ENCODE measurements at places on chromosomes 1 and 21.

- DNase-seq: no peak
Observed at GRCh38 chr1:44485229-44485933, 80.3 kb downstream of the RNF220 start.

DNA sequence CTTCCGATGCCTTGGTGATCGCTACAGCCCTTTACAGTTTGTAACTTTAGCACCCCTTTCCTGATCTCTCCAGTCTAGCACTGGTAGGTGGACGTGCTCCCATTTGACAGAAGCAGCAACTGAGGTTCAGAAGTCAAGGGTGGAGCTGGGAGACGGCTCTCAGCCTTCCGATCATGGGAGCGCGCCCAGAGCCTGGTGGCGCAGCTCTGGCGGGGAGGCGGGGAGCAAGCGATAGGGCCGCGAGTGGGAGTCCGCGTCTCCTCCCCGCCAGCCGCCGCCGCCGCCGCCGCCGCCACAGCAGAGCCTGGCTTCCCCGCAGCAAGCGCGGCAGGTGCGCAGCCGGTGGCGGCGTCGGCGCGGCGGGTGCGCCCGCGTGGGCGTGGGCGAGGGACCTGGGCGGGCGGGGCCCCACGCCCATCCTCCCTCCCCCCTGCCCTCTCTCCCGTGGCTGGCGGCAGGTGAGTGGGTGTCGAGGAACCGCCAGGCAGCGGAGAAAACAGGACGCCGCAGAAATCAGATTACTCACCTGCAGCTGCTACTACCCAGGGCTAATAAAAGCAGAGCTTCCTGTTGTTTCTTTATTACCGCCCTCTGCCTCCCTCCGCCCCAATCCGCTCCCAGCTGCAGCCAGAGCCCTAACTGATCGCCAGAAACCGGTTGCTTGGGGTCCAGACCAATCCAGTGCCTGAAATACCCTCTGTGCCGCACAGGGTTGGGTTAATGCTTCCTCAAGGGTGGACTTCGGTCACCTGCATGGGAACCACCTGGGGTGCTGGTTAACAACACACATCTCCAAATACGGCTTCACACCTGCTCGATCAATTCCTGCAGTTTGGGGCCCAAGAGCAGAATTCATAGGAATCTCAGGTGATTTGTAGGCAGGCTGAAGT lies 60.2 kb upstream of the ID3 start:
- no peak for DNase-seq

GRCh38 chr21:45506836-45507522 lies 35.3 kb downstream of the SLC19A1 start:
- no peak for DNase-seq

- DNase-seq: no peak
Observed at GRCh38 chr1:66542314-66542713, 8.4 kb downstream of the SGIP1 start.

- DNase-seq: no peak
Observed at GRCh38 chr1:74933500-74933899, 200.5 kb downstream of the TYW3 start.

DNA sequence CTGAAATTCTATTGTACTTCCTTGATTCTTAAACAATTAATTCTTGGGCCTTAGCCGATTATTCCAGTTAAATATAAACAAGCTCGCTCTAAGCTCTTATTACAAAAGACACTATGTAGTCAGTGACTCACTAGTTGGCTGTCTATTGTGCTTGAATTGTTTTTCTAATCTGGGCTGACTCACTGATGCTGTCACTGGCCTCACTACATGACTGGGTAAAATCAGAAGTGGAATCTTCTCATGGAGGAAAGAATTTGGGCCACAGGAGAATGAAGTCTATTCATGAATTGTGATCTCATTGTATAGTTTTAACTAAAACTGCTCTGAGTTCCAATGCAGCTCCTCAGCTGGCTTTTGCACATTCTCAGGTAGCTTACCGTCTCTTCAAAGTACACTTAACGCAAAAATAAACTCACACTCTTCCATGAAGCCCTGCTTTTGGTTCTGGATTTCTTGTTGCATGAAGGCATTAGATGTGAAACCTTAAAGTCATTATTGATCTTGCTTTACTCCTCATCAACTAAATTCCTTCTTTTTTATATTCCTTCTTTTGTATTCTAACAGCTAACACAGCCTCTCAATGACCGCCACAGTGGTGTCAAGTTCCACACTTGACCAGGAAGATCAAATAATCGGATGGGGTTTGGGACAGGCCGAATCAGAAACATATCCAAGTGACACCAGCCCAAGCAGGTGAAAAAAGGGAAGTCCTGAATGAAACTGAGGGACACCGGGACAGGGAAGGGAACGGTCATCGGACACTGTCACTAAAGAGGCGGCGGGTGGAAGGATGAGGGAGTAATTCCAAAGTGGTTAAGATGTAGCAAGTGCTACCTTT lies 80.9 kb upstream of the LBR start:
- DNase-seq: no peak
